ENCODE measurements at places on chromosomes 7 and 10.

DNA sequence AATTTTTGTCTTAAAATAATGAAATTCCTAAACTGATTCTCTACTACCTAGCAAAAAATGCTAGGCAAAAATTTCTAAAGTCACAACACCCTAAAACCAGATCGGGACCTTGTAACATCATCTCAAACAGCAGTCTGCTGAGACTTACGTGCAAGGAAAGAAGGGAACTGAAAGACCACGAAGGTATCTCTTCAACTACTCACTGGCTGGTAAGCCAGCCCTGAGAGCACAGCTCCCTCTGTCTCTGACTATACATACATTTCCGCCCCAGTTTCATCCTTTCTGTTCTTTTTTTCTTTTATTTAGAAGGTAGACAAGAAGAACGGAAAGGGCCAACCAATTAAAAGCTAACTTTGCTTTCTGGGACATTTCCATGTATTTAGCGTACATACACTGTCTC, 15.6 kb downstream of the SORCS1 start:
- no peak for DNase-seq

DNA sequence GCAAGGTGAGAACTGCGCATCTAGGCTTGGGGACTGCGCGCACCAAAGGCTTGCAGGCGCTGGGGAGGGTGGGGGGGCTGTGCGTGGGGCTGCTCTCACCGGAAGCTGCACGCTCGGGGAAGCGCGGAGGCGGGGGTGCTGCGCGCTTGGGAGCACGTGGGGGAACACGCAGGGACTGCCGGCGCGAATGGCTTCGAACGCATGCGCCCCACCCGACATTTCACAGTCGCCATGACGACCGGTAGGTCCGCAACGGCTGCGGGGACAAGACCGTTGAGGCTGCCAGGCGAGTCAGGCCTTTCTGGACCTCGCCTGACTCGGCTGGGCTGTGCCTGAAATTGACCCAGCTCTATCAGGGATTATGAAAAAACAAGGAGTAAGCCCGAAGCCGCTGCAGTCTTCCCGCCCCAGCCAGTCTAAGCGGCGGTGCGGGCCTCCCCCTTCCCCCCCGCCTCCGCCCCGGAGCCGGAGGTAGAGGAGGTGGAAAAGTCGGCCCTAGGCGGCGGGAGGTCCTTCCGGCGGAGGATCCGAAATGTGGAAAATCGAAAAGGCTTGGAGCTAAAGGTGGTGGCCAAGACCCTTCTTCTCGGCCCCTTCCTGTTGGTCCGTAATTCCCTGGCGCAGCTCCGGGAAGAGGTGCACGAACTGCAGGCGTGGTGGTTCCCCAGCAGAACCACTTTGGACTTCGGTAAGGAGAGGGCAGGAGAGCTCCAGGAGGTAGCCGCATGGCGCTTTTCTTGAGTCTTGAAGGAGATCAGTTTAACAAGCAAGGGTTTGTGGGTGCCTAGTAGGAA, 34.9 kb upstream of the STEAP1 start:
- no peak for DNase-seq

DNA sequence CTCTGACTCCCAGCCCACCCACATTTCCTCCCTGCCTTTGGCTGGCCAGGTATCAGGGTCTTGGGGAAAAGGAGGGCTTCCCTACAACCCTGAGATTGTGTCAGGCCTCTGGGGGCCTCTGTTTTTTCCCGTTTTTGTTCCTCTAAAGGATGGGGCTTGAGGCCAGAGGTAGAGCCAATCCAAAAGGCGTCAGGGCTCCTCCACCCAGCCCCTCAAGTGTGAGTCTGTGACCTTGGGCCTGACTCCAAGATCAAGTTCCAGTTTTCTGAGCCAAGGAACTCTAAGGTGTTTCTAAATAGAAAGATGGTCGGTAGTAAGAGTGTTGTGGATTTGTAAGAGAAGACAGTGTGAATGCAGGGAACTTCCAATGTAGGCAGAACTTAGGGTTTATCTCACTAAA, 6.6 kb downstream of the EEPD1 start:
- no peak for DNase-seq

DNA sequence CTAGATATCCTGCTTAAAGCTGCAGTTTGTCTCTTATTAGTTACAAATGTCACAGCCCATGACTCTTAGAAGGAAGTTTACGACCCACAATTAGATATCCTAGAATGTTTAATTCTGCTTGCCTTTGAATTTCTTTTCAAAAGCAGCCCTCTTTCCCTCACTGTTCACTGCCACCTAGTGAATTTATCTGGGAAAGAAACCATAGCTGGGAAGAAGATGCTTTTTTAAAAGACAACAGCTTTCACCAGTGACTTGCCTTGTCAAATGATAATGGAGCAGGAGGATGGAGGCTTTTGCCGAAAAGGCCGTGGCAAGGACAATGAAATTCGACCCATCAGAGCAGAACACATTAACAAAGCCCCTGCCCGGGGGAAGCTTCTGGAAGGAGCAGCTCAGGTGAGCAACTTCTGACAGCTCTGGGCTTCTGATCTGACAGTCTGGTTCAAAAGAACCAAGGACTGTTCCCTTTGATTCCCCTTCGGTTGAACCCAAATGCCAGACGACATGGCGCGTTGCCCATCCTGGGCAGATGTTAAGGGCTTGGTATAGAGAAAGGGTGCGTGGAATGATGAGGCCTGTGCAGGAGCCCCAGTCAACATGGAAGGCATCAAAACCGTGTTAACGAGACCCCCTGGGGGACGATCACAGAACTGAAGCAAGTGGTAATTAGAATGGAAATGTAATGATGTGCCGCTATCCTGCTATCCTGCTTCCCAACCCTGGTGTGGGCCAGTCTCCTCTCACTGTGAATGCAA, 236.8 kb downstream of the FRMD4A start:
- DNase-seq = no peak

GRCh38 chr10:118920206-118920605, 109.3 kb upstream of the NANOS1 start:
- DNase-seq = no peak

GRCh38 chr7:18400275-18400674, 95.3 kb upstream of the HDAC9 start:
- DNase-seq = no peak

DNA sequence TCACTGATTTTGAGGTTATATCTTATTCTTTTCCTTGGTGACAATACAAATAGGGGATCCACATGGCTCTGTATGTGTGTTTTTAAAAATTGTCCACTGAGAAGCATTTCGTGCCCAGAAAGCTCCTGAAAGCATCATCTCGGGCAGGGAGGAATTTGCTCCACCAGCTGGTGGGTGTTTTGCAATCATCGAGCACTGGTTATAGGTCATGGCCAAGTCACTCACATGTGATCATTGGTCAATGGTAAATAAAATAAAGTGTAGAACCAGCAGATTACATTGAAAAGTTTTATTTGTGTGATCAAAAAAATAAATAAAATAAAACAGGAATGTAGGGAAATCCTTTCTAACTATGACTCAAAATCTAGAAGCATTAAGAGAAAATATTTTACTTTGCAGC, 23.0 kb upstream of the SNX13 start:
- DNase-seq = no peak

DNA sequence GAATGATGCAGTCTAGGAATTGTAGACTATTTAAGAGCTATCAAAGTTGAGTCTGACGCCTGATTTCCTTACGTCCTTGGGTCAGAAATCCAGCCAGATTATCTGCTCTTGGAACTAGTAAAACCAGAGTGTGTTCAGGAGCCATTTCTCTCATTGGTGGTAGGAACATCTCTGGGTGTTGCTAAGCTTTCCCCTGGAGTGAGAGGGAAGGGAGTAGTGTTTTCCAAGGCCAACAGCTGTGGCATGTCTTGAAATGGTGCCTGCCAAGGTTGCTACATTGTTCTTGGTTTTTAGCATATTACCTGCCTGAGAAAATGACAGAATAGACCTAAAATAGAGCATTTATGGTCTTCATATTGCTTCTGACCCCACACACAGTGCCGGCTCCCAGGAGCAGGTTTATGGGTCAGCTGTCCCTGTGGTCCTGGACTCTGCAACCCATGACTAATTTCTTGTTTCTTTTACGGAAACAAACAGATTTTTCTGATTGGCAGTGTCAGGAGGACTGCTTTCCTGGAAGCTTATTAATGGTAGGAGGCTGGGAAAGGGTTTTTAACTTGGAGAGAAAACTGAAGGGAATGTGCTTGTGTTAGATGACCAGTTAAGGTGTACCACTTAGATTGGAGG, 17.5 kb downstream of the GBF1 start:
- DNase-seq = no peak

GRCh38 chr7:7639421-7639820, 1.1 kb upstream of the UMAD1 start:
- peak; percentile 18 for DNase-seq

DNA sequence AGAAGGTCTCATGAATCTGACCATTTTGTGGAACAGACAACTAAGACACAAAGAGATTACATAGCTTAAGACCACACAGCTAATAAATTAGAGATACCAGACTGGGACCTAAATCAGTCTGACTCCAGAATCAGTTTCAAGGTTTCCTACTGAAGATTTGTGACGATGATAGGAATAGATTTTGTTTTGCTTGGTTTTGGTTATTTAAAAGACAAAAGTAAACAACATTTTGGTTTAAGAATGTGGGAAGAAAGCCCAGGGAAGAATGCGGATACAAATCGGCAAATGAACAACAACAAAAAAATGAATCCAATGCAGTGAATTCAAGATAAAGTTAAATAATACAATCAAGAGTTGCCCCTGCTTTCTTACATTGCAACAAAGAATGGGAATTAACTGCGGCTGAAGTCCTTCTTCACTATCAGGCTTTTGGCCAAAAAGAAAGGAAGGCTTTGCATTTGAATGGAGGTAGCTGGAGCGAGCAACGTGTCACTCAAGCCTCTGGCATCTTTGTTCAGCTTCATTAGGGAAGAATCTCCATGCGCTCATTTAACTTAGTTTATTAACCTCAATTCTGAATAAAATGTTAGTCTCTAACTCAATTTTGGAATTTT, 210.8 kb downstream of the ADAM12 start:
- no peak for DNase-seq

- DNase-seq = no peak
These were observed 15.4 kb downstream of the TSPAN15 start for GRCh38 chr10:69466689-69467088.

DNA sequence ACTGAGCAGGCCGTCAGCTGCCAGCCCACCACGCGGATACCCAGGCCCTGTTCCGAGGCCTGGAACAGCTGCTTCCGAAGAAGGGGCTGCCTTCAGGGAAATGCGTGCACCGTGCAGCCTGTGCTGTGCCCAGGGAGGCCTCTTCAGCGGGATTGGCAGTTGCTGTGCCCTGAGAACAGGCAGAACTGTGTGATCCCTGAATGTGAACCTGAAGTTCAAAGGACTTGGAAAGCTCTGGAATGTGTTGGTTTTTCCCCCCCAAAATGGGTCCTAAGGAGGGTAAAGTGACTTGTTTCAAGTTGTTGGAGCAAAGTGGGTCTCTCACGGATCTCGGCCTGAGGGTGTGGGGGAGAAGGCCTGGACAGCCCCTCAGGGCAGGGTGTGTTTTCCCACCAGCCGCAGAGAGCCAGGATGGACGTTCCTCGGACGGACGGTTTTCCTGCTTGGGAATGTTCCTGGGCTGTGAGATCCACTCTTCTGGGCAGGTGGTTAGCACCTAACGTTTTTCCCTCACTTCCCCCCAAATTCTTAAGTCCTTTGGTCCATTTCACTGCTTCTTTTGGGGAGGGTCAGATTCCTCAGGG, 2.1 kb downstream of the SPRN start:
- DNase-seq = no peak

GRCh38 chr7:113143486-113144257, 25.3 kb upstream of the SMIM30 start:
- DNase-seq = no peak

DNA sequence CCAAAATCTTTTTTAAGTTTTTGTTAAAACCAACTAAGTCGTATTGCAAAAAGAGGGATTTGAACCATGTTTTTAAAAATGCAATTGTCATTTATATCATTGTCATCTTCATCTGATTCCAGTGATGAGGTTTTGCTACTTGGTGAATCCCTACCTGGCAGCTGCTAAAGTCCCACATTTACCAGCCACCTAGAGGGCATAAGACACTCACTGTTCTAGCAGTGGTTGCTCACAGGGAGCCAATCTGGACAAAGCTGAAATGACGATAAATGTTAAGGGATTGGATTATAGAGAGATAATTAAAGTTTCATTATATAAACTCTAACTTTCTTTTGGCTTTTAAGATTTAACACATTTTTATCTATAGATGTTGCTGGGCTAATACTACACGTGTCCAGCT, 18.7 kb downstream of the KIFBP start:
- DNase-seq = peak; percentile 12

DNA sequence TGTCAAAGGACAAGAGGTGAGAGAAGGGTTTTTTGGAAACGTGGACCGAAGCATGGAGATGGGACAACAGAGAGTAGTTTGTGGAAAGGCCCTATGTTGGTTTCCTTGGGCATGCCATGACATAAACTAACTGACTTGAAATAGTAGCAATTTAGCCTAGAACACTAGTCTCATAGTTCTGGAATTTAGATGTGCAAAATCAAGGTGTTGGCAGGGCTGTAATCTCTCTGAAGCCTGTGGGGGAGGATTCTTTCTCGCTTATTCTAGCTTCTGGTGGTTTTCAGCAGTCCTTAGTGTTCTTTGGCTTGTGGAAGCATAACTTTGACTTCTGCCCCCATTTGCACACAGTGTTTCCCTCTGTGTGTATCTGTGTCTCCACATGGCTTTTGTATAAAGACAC, 283.4 kb downstream of the GFRA1 start:
- no peak for DNase-seq

- no peak for DNase-seq
These were observed 8.8 kb downstream of the DLX5 start for GRCh38 chr7:97015756-97016380.

- DNase-seq = no peak
These were observed 62.8 kb downstream of the ARMH3 start for GRCh38 chr10:101993221-101993620.

DNA sequence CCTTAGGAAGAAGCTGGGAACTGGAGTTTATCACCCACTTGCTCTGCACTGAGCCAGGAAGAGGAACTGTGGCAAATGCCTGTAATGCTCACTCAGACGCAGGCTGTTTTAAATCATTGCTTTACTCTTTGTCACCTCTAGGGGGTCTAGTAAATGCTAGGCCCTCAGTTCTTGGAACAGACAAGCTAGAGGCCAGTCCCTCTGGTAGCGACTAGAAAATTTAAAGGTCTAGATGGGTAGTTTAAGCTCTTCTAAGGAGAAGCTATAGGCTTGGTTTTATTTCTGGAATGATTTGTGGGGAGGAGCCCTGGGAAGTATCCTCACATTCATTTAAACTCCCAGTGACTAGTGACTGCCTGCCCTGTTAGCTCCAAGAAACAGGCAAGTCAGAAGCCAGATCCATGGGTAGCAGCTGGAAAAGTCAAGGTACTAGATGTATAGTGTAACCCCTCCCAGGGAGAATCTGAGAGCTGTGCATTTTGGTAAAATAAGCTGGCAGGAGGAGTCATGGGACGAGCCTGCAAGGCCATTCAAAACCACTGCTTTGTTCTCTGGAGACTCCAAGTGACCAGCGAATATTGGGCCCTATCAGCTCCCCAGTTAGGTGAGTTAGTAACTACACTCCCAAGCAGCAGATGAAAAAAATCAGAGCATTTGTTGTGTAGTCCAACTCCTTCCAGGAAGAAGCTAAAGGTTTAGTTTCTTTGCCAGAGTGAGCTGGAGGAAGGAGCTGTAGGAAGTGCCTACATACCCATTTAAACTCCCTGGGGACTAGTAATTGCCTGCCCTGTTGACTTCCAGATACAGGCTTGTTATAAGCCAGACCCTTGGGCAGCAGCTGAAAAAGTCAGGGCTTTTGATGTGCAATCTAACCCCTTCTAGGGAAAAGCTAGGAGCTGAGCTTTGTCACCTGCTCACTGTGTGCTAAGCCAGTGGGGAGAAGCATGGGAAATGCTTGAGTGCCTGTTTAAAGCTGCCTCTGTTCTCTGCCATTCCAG, 68.9 kb downstream of the DYNC1I1 start:
- DNase-seq = peak; percentile 13
